ENCODE measurements at places on chromosomes 3 and 15.
A peak's percentile ranks its signal among the peaks of the same experiment; 100 is the strongest.

DNA sequence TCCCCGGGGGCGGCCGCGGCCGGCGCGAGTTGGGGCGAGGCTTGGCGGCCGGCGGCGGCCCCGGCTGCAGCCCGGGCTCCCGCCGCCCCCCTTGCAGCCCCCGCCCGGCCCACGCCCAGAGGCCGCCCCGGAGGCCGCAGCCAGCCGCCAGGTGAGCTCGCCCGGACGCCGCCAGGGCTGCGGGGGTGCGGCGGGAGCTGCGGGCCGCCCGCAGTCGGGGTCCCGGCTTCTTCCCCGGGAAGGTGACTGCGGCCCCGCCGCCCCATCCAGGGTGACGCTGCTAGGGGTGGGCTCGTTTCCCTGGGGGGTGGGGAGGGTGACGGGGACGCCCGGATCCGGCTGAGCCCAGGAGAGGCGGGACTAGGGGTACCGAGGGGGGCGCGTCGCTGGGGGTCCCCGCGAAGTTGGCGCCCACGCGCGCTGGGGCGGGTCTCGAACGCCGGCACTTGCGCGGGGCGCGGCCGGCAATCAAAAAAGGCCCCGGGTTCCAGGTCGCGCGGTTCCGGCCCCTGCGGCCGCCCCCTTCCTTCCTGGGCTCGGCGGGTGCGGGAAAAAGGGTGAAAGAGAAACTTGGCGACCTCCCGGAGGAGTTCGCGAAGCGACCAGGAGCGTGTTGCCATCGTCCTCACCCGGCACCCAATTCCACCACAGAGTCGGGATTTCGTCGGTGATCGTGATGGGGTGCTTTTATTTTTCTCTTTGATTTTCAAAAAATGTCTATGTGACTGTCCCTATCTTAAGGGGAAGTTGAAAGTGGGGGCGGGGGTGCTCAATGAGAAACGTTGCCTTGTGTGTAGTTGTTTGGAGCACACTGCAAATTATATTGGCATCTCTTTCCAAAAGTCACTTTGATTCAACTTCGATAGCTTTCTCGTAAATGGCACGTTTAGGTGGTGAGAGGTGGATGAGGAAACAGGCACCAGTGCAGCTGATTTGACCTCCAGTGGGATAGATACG is 619 bp downstream of the ATXN7 start:
- no peak for DNase-seq

- DNase-seq: no peak
These were observed 73.1 kb upstream of the FBN1 start for GRCh38 chr15:48718646-48719045.

- no peak for DNase-seq
These were observed 19.7 kb upstream of the ANO10 start for GRCh38 chr3:43641306-43642114.

- DNase-seq: no peak
These were observed 20.4 kb downstream of the FBN1 start for GRCh38 chr15:48625126-48625525.

DNA sequence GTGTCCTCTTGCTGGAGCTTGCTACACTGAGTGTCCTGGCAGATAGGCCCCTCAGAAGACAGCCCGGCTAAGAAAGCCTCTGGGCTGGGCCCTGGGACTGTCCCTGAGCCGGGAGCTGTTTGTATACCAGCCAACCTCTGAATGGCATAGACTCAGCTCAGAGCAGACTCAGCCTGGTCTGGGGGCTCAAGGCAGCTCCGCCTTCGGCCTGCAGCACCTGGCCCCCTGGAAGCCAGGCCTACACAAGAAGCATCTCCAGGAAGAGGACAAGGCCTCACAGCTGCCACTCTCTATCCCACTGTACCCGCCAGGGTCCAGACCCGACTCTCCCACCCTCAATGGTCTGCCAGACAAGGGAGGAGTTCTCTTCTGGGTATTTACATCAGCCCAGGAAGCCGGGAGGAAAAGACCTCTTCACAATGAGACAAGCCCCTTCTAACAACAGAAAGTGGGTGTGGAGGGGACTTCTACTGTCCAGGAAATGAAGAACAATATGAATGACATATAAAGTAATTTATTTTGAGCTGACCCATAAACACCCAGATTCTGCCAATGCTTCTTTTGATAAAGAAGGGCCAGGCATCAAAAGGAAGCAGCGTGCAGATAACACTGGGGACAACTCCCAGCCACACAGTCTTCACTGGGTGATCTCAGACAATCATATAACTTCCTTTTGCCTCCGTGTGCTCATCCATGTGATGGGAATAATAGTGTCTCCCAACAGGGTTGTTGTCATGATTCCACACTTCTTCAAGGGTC is 110.2 kb downstream of the TPRA1 start:
- no peak for DNase-seq

DNA sequence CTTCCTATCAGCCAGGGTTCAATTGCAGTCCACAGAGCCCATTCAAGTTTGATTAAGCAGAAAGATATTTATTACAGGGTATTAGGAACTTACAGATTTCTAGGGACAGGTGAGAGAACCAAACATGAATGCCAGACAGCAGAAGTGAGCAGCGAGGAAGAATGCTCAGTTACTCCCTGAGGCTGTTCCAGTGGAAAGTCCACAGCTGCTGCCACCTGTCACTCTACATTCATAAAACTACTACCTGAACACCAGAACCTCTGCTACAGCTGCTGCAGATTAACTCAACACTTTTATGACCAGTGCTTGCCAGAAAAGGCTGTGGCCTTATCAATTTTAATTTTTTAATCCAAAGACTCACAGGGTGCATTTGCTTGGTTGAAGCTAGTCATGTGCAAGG is 325.4 kb upstream of the ONECUT1 start:
- no peak for DNase-seq

GRCh38 chr3:71104121-71104541 is 479.4 kb downstream of the FOXP1 start:
- peak; percentile 38 for DNase-seq
